ENCODE measurements at places on chromosomes 4 and X. TPM values are rescaled to one million over a fixed set of nuclear protein-coding genes. Genes with fewer than 3 reads are reported as not detected.
A peak's percentile ranks its signal among the peaks of the same experiment; 100 is the strongest.

GRCh38 chrX:65671286-65671685 is 3.8 kb downstream of the MSN start:
- DNase-seq, result no peak

GRCh38 chr4:110636171-110636679 is 13.3 kb upstream of the PITX2 start:
- DNase-seq, result peak; percentile 11

- no peak for DNase-seq
These were observed 266.3 kb upstream of the NOCT start for GRCh38 chr4:138749303-138749702.

GRCh38 chr4:54495091-54495490 is 162.7 kb upstream of the KIT start:
- no peak for DNase-seq

DNA sequence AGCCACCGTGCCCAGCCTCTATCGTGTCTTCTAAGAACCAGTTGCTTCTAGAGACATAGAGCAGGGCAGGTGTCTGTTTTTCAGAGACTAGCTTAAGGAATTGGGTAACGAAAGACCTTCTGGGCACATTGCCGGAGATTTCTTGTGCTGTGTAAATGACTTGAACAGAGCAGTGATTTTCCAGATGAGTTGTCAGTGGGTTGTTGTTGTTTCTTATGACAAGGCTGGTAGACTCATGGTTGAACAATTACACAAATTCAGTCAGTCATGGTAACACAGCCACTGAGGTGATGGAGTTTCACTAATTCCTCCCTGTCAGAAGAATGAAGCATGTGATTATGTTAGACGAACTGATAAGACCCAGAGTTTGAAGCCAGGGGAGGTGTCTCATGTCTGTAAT is 20.5 kb upstream of the DDX3X start:
- no peak for DNase-seq

DNA sequence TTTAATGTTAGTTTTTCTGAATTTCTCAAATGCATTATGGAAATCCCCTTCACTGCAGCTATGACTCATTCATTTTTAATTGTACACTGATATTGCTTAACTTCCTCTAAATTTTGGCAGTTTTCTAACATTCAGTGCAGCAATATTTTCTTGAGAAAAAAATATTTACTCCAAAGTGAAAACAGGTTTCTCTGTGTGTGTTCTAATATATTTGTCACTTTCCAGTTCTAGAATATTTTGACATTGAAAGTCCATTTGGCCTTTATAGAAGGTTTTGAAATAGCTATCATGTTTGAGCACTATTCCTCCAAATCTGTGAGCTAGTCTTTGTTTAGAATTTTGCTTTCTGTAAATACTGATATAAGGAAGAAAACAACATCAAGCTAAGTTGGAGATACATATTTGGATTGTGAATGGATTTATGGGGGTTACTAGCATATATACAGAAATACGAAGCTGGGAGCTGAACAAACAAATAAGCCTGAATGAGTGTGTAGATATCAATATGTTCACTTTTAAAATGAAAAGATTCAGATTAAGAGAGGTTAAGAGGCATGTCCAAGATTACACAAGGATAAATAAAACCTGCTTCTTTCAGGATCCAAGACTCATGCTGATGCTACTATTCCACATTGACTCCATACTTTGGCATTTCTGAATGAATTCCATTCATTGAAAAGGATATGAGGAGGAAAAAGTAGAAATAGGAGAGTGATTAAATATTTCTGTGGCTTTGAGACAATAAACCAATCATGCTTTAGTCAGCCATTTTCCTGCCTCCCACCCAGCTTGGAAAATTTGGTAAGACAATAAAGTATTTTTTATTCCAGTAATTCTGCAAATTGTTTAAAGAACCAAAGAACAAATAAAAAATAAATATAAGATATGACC is 57.3 kb upstream of the SLIT2 start:
- DNase-seq, result no peak

- no peak for DNase-seq
These were observed 15.5 kb upstream of the ADD1 start for GRCh38 chr4:2827874-2828751.

GRCh38 chrX:123698979-123699520 is 33.8 kb downstream of the THOC2 start:
- no peak for DNase-seq

GRCh38 chr4:109321232-109321631 is 18.8 kb upstream of the COL25A1 start:
- no peak for DNase-seq

DNA sequence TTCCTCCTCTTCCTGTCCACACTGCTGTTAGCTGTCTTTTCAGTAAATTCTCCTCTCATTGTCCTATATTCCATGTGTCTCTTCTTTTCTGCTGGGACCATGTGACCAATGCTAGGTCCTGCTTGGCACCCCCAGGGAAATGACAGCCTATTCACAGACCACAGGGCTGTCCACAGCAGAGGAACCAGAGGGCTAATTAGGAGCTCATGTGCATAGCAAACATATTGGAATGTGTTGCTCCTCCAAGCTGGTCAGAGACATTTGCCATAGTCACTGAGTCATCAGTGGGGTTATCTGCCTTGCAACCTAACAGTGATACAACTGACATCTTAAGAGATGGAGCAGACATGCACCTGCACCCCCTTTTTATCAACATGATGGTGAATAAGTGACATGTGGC is 67.9 kb upstream of the PUDP start:
- no peak for DNase-seq

DNA sequence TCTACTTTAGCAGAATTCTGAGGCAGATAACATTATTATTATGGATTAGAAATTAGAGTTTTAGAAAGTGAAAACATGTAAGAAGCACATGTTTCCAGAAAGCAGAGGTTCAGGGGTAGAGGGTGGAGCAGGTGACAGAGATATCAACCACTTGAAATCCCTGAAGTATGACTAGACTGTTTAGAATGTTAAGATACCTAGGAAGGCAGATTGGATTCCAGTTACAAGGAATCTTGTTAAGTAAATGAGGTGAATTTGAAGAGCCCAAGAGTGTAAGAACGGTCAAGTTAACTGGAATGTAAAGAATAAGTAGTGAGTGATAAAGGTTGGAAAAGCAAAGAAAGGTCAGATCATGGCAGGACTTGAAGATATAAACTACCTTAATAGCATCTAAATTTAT is 37.6 kb downstream of the ARSJ start:
- no peak for DNase-seq

The ART3 gene
- not detected for polyA plus RNA-seq

The SPANXB1 gene
- 3.6 TPM for polyA plus RNA-seq

The IDUA gene
- 13.9 TPM for polyA plus RNA-seq

The ARMCX6 gene
- polyA plus RNA-seq, result 34.6 TPM
